ENCODE measurements at places on chromosomes 7 and 10.

DNA sequence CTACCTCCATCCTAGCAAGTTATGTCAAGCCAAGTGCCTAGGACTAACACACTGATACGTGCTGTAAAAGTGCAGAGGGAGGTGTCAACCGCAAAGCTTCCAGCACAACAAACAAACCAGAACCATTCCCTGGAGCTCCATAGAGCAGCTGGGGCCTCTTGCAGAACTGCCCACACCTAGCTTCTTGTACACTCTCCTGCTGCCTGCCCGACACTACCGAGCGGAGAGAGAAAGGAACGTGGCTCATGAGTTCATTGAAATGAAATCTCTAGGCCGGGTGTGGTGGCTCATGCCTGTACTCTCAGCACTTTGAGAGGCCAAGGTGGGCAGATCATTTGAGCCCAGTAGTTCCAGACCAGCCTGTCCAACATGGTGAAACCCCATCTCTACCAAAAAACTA is 73.5 kb downstream of the MKI67 start:
- no peak for DNase-seq

DNA sequence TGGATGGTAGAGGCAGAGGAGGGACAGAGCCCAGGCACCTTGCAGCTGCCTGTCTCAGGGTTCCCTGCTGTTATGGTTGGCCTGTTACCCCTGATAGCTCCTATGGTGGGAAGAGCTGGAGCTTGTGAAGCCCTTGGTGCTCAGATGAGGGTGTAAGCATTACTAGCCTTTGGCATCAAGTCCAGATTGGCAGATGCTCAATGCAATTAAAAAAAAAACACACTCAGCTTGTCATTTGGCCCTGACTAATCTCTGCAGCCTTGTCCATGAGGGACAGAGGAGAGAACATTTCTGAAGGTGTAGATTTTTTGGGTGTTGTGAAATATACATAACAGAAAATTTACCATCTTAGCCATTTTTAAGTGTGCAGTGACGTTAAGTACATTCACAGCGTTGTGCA is 86.3 kb downstream of the PLPP4 start:
- DNase-seq, result no peak

DNA sequence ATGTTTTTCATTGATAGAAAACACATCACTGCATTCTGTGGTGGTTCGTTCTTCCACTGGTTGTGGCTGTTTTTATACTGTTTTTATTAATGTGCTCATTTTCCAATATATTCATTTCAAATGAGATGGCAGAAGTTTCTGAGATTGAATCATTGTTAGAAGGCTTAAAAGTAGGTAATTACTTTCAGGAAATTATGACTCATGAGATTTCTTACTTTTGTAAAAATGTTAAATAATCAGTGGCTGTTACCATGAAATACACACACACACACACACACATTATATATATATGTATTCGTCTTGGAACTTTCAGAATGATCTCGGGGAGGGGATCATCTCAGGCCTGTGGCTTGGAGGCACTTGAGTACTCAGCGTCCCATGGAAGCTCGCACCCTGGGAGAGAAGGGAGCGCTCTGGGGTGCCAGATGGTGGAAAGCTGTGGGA is 66.1 kb downstream of the ZMYND11 start:
- no peak for DNase-seq

DNA sequence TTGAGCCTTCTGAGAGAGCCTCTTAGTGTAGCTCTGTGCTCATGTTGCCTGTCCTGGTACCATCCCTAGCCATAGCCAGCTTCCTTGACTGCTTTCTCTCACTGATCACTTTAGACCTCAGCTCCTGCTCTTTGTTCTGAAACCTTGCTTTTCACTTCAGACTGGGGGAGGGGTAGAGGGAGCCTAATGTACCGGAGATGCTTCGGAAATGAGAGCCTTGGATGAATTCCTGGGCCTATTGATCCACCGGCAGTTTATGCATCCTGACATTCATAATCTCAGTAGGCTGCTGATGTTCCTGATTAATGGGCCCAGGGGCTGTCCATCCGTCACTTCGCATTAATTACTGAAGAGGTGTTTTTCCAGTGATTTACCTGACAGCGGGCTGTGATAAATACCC is 38.8 kb downstream of the R3HCC1L start:
- DNase-seq, result no peak

DNA sequence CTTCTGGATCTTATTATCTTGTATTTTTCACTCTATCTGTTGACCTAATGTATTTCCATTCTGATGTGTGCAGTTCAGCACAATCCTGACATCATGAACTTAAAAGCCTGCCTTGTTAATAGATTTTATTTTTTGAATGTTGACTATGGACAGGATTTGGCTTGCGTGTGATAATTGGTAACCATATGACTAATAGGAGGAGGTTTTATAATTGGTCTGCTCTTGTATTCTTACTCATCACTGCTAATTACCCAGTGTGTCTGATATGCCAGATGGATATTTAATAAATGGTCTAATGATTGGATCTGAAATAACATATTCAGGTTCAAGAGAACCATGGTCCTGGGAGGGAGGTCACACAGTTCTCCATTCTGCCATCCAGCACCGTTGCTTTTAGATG is 45.9 kb downstream of the MTURN start:
- DNase-seq, result no peak
